Activated CD8-positive, alpha-beta memory T cell treated with anti-CD3 and anti-CD28 coated beads, Interleukin-2, amount 50 U/mL, for 4 hours (primary cell): ENCODE measurements at places on chromosomes 16 and 17.

DNA sequence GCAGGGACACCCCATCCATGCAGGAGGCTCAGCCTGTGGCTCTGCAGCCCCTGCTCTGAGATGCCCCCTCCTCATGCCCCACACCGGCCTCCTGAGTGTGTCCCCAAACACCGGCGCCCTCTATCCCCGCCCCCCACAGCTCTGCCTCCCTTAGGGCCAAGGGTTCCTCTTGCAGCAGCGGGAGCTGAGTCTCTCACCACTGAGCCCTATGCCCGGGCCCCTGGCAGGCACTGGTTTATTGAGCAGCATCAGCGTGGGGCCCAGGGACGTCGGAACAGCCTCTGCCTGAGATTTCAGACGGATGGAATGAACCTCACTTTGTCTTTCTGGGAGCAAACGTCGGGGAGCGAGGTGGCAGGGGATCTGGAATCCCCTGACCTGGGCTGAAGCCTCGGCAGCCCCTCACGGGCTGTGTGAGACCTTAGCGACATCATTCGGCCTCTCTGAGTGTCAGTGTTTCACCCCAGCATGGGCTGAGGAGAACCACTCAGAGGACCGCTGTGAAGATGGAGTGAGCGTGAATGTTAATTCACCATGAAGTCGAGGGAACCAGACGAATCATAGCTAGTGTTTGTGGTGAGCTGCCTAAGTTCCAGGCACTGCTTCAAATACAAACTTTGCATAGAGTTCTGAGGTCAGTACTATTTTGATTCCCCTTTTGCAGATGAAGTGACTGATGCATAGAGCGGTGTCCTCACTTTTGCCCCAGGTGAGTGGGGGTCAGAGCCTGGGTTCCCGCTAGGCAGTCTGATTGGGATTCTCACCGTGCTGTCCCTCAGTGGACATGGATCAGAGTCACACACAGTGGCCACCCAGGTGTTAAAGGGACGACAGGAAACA lies 5.3 kb upstream of the C16orf74 start:
- no peak for DNase-seq

DNA sequence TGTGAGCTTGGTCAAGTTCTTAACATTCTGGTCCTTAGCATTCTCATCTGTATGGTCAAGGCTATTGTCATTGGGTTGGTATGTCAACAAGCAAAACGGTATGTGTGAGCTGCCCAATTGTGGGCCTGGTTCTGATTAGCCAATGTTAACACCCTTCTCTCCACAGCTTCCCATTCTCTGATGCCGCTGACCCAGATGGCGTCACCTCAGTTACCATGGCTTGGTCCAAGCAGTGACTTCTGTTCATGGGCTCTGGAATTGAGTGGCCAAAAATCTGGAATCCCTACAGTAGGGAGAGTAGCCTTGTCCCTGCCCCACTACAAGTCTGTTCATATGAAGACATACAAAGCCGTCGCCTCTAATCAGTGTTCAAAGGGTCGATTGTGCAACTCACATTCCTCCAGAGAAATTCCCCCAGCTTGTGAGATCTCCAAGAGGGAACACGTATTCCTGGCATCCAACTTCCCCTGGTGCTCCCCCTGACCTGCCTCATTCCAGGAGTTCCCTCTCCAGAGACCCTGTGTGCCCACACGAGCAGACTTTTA lies 15.8 kb downstream of the TMEM98 start:
- no peak for DNase-seq

- no peak for DNase-seq
Observed at GRCh38 chr17:41835214-41835799, 725 bp downstream of the NT5C3B start.

DNA sequence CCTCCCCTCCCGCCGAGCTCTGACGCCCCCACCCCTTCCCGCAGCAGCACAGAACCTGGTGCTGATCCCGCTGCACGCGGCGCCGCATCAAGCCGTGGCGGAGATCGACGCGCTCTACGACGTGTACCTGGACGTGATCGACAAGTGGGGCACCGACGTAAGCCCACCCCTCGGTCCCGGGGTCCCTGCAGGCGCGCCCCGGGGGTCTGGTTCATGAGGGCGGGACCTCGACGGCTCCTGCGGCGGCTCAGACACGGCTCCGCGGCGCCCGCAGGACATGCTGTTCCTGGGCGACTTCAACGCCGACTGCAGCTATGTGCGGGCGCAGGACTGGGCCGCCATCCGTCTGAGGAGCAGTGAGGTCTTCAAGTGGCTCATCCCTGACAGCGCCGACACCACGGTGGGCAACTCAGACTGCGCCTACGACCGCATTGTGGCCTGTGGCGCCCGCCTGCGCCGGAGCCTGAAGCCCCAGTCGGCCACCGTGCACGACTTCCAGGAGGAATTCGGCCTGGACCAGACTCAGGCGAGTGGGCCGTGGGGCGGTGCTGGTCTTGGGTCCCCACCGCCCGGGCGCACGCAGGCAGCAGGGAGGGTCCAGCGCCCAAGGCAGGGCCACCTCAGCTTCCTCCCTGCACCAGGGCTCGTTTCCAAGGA lies 1.4 kb downstream of the DNASE1L2 start:
- no peak for DNase-seq

DNA sequence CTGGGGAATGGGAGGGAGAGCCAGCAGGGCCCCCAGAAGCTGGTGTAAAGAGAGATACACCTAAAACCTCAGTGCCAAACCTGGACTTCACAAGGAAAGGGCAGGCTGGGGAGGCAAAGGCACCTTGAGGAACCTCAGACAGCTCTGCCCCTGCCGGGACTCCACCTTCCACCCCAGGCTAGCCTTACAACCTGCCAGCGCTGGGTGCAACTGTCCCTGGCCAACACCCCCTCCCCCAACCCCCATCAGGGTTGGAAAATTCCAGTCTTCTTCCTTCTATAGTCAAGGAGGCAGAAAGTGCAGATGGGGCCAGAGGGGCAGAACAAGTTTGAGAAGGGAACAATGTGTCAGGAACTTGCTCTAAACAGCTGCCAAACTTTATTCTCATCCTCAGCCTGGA lies 2.2 kb downstream of the YBX2 start:
- DNase-seq: no peak

- DNase-seq: no peak
Observed at GRCh38 chr17:76136276-76137000, 4.6 kb downstream of the FOXJ1 start.

GRCh38 chr16:30456302-30456701 lies 10.6 kb upstream of the SEPHS2 start:
- DNase-seq: no peak

- DNase-seq: no peak
Observed at GRCh38 chr17:71914812-71915211, 206.0 kb upstream of the SOX9 start.

DNA sequence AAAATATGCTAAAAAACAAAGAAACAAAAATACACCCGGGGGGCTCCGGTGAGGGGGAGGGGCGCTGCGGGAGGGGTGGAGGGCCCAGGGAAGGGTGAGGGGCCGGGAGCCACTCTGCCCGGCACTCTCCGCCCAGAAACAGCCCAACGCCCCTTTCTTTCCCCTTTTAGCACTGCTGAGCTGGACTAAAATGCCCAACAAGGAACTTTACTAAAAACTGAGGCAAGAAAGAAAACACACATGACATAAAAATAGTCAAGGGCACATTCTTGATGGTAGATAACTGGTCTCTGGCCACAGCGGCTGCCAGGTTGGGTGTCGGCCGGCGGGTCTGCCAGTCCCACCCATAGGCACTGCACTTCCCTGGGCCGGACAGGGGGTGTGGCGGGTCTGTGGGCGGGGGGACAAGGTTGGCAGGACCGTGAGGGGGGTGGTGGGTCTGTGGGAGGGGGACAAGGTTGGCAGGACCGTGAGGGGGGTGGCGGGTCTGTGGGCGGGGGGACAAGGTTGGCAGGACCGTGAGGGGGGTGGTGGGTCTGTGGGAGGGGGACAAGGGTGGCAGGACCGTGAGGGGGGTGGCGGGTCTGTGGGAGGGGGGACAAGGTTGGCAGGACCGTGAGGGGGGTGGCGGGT lies 20.9 kb downstream of the METRNL start:
- DNase-seq: no peak

GRCh38 chr17:17062356-17062755 lies 20.1 kb downstream of the MPRIP start:
- no peak for DNase-seq

GRCh38 chr17:44049294-44050060 lies 17.0 kb downstream of the LSM12 start:
- DNase-seq: no peak

DNA sequence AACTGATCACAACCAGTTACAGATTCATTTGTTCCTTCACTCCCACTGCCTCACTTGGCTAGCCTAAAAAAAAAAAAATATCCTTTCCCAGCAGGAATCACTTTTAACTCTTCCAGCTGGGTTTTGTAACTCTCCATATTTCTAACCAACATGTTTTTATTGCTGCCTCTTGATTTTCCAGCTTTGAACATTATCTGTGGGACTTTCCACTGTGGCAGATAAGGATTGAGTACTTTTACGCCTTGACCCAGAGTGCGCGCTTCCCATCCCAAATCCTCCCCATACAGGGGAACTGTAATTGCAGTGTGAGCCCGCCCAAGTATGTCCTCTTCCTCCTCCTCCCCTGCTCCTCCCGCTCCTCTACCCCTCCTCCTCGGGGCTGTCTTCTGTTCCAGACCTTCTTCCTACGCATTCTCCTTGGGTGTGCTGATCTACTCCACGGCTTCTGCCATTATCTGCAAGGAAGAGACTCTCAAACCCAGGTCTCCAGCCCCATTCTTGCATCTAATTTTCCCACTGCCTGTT lies 43.4 kb downstream of the CYB5D2 start:
- DNase-seq: no peak

DNA sequence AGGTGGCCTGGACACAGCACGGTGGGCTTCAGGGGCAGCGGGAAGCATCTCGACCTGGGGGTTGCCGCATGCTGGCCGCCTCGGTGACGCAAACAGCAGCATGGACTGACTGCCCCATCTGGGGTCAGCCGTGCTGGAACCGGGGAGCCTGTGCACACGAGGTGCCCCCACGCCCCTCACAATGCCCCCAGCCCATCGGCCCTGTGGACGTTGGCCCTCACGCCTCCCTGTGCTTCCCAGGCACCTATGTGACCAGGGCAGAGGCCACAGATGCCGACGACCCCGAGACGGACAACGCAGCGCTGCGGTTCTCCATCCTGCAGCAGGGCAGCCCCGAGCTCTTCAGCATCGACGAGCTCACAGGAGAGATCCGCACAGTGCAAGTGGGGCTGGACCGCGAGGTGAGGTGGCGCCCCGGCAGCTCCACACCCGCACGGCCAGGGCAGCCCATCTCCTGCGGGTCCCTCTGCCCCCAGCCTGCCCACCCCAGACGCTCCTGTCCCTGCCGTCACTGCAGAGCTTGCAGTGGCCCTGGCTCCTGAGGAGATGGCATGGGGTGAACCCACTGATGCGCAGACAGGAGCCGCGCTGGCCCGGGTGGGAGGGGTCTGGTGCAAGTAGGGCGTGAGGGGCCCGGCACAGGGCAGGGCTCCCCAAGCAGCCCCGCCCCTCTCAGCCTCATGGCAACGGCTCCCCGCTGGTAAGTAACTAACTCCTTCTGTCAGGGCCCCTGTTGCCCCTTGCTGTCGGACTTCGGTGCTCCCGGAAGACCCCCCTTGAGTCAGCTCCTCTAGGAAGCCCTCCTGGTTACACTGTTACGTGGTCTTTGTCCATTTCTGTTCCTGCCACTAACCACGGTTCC lies 13.6 kb downstream of the CDH15 start:
- DNase-seq: no peak

- DNase-seq: no peak
Observed at GRCh38 chr17:77197115-77197514, 56.3 kb downstream of the SEC14L1 start.

- DNase-seq: no peak
Observed at GRCh38 chr17:17493249-17493985, 2.8 kb downstream of the RASD1 start.

GRCh38 chr16:20881503-20881878 lies 18.7 kb downstream of the DCUN1D3 start:
- DNase-seq: no peak

DNA sequence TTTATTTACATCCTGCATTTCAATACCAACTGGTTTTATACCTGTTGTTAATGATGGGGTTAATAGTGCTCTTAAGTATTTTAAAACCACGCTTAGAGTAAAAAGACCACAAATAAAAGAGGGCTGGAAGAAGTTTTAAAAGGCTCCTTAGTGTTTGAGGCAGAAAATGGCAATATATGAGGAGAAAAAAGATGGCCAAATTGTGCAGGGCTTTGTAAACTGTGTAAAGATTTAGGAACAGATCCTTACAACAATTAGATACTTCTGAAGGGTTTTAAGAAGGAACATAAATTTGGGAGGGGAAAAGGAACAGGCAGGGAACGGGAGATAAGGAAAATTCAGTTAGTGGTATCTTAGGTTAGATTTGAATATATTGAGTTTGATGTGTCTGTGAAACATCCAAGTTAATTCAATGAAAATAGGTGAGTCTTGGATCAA lies 12.7 kb downstream of the CDC27 start:
- DNase-seq: no peak

DNA sequence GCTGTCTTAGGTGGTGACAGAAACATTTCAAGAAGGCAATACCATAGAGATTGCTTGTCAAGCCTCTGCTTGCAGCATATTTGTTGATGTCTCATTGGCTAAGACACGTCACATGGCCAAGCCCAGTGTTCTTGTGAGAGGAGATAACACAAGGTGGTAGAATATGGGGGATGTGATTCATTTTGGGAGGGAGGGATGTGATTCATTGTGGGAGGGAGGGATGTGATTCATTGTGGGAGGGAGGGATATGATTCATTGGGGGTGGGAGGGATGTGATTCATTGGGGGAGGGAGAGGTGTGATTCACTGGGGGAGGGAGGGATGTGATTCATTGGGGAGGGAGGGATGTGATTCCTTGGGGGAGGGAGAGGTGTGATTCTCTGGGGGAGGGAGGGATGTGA lies 470.5 kb upstream of the SALL1 start:
- DNase-seq: no peak

DNA sequence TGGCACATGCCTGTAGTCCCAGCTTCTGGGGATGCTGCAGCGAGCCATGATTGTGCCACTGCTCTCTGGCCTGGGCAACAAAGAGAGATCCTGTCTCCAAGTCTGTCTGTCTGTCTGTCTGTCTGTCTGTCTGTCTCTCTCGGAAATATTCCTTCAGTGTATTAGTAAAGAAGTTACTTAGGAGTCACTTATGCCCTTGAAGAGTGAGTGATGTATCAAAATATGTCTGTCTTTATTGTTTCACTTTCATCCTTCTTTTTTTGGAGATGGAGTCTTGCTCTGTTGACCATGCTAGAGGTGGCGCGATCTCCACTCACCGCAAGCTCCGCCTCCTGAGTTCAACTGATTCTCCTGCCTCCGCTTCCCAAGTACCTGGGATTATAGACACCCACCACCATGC lies 410.5 kb downstream of the WWOX start:
- DNase-seq: no peak

GRCh38 chr16:81711657-81712319 lies 67.3 kb upstream of the PLCG2 start:
- no peak for DNase-seq

GRCh38 chr16:66088681-66089080 lies 277.8 kb upstream of the CDH5 start:
- DNase-seq: no peak

- DNase-seq: no peak
Observed at GRCh38 chr16:18841833-18842525, 40.6 kb upstream of the ARL6IP1 start.
